NCI-H1105 treated with DMSO at 0.1 percent for 48 hours (cell line): ENCODE measurements at places on chromosomes 7 and 10.

DNA sequence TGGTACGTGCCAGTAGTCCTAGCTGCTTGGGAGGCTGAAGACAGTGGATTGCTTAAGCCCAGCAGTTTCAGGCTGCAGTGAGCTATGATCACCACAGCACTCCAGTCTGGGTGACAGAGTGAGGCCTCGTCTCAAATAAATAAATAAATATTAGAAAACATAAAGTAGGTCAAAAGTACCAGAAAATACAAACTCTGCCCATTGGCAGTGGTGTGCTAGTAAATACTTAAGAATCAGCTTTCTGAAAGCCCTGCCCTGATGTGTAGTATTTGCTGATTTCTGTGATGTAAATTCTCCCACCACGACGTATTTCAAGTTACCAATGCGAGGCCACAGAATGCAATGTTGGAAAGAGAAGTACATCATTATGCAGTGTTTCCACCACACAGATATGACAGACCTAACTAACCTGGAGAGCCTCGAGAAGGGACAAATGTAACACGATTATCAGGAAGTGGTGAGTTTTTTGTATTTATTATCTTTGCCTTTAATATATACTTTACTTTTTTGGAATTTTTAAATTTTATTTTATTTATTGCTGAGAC is 11.8 kb upstream of the MAP3K8 start:
- no peak for DNase-seq

DNA sequence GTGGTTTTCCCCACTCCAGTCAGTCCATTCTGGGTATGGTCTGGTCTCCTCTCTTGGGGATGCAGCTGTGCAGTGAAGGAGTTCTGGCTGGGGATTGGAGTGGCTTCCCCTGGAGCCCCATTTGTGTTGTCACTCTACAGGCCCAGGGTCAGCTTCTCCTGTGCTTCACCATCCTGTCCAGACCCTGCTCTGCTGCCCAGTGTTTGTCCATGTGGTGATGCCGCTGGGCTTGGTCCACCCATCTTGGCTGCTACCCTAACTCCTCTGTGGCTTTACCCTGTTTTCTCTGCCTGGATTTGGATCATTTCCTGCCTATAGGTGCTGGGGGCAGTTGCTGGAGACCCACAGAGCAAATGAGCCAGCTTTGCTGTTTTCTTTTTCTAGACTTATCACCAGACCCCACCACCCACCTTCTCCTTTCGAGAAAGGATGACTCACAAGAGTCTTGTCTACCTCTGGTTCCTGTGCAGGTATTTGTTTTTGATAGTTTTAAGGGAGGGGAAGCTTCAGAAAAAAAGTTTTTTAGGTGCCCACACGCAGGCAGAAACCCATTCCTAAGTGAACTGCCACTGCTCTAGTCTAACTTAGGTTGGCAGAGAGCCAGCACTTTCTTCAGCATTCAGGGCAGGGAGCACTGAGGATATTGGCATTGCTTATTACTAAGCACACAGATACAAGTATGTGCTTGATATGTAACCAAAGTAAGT is 8.5 kb downstream of the ZDHHC16 start:
- no peak for DNase-seq

DNA sequence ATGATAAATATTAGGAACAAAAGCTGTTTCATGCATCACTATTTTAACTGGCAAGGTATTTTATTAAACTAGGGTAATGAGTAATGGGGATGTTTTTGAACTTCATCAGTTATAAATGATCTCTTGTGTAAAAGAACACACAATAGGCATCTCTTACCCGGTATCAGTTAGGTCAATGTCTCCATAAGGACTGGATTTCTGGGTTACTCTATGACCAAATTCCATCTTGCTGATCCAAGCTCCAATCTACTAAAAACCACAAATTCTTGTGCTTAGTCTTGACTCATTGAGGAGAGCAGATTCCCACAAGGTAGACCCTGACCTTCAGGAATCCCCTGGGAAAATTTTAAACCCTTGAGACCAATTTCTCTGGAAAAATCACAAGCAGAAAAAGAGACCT is 1167.7 kb downstream of the XPNPEP1 start:
- DNase-seq = no peak

DNA sequence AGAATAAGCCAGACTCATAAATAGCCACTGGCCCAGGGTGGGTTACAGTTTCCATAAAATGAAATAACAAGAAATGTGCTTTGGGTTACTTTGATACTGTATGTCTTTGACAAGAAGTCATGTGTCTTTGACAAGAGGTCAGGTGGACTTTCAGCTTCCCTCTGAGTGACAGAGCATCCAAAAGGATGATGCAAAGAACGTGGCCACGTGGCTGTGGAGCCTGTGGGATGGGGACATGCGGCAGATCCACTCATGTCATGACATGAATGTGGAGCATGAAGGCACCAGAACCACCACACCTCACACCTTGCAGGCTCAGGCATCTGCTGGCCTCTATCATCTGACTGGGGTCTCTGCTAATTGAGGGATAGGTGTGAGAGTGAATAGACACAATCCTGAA is 37.1 kb upstream of the CUX1 start:
- DNase-seq = no peak

GRCh38 chr7:716222-716621 is 10.3 kb upstream of the DNAAF5 start:
- DNase-seq = no peak

- no peak for DNase-seq
Measured at GRCh38 chr10:91596825-91597196, 36.1 kb downstream of the PPP1R3C start.
